ENCODE measurements at places on chromosomes 4 and X.

DNA sequence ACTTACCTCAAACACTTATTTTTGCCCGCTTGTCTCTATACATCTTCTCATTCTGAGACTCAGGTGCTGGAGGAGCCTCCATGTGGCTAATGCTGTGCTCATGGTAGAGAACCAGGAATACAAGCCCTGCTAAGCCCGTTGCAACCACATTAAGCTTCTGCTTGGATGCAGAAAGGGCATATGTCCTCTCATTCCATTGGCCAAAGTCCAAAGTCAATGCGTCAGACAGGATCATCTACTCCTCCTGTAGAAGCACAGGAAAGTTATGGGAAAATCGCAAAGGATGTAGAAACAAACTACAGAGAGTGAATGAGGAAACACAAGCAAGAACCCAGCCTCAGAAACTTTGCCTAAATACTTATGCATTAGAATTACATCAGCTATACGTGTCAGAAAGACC lies 124.5 kb upstream of the AGA start:
- no peak for DNase-seq

- no peak for DNase-seq
Observed at GRCh38 chr4:88457307-88458103, 586 bp downstream of the HERC5 start.

DNA sequence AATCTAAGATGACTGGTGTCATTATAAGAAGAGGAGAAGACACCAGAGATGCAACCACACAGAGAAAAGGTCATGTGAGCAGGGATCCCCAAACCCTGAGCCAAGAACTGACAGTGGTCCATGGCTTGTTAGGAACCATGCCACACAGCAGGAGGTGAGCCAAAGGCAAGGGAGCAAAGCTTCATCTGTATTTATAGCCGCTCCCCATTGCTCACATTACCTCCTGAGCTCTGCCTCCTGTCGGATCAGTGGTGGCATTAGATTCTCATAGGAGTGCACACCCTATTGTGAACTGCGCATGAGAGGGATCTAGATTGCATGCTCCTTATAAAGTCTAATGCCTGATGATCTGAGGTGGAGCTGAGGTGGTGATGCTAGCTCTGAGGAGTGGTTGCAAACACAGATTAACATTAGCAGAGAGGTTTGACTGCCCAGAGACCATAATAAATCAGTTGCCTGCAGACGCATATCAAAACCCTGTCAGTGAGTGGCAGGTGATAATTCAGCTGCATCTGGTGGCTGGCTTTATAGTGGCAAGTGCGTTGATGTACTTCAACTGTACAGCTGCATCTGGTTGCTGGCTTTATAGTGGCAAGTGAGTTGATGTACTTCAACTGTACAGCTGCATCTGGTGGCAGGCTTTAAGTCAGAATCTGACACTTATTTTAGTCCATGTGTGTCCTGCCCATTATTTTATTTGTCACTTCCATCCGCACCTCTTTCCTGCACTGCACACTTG lies 19.8 kb upstream of the CXCL2 start:
- DNase-seq = no peak

GRCh38 chr4:52103319-52103718 lies 52.2 kb downstream of the SPATA18 start:
- no peak for DNase-seq

DNA sequence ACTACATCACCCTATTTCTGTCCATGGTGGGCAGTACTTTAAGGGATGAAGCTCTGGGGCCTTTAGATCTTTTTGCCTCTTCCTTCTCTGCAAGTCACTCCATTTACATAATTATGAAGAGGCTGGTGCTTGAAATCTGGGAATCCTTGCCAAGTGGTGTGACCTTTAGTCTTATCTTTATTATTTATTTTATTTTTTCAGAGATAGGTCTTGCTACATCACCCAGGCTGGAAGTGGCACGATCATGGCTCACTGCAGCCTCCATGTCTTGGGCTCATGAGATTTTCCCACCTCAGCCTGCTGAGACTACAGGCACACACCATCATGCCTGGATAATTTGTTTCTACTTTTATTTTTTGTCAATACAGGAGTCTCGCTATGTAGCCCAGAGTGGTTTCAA lies 34.4 kb upstream of the HAND2 start:
- DNase-seq = no peak
